Activated T-helper 1 cell treated with anti-CD3 and anti-CD28 coated beads, Interleukin-2, amount 50 U/mL, for 16 hours (primary cell): ENCODE measurements at places on chromosomes 3 and 15.

DNA sequence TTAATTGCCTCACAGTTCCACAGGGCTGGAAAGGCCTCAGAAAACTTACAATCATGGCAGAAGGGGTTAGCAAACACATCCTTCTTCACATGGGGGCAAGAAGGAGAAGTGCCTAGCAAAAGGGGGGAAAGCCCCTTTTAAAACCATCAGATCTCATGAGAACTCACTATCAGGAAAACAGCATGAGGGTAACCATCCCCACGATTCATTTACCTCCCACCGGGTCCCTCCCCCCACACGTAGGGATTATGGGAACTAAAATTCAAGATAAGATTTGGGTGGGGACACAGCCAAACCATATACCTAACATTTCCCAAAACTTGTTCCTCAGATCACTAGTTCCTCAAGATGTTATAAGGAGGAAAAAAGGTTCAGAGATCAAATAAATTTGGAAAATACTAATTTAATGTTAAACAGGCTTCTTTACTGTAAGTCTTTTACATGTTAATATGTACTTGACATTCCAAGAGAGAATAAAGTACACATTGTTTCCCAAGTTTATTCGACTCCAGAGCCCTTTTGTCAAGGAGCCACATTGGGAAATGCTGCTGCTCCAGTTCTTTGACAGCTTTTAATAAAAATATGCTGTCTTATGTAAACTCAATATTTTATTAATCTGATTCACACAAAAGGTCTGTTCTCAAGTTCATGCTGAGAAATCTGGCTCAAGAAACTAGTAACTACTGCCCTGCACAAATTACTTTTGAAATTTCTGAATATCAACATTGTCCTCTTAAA, 17.8 kb downstream of the HERC1 start:
- DNase-seq = no peak

- no peak for DNase-seq
Observed at GRCh38 chr3:53616321-53616720, 121.9 kb downstream of the CACNA1D start.

DNA sequence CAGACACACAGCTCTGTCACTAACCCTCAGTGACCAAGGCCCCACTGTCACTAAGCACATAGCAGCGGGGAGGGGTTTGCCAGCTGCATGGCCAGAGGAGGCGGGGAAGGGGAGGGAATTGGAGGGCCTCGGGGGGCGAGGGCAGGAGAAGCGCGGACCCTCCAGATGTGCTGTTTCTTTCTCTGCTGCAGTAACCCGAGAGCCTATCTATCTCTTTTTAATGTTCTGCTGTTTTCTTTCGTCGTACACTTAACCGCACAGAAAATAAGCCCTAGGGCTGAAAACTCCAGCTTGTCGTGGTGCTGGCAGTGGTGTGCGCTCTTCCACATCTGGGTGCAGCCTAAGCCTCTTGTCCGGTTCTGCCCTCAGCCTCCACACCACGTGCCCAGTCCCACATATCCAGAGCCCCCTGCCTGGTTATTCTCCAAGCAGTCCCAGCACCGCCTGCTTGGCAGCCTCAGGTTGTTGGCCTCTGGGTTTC, 51.1 kb downstream of the BDH1 start:
- DNase-seq = no peak

GRCh38 chr15:41727143-41727542, 47.1 kb upstream of the MAPKBP1 start:
- no peak for DNase-seq
